ENCODE measurements at places on chromosomes 16 and 17.

DNA sequence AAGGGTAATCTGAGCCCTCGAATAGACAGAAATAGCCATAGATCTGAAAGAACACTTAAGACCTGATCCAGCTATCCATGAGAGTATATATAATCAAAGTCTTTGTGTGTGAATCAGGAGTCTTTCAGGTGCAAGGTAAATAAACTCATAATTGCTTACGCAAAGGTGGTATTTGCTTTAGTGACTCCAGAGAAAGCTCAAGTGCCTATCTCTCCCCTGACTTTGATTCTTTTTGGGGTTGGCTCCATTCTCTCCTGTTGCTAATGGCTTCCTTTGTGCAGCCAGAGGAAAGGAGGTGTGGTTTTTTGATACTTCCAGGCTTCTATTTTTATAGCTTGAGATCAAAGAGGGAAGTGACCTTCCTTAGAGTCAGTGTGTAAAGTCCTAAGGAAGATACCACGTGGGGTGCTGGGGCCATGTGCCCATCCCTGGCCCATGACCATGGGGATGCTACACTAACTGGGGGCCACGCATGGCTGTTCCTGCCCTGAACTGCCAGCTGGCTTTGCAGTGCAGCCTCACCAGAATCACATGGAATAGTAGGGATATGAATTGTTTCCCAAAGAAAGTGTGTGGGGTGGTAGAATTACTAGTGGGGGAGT, 45.8 kb downstream of the TENT4B start:
- no peak for DNase-seq

GRCh38 chr17:55383771-55384642, 37.6 kb downstream of the MMD start:
- no peak for DNase-seq

DNA sequence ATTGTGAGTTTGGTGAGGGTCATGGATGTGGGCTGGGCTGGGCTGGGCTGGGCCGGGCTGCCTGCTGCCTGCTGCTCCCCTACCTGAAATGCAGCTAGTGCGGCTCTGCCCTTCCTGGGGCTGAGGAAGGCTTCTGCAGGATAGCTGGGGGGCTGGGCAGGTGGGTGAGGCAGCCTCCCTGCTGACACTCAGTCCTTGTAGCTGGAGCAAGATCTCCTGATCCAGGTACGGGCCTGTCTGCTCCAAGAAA, 4.7 kb downstream of the RPL13 start:
- DNase-seq = no peak

DNA sequence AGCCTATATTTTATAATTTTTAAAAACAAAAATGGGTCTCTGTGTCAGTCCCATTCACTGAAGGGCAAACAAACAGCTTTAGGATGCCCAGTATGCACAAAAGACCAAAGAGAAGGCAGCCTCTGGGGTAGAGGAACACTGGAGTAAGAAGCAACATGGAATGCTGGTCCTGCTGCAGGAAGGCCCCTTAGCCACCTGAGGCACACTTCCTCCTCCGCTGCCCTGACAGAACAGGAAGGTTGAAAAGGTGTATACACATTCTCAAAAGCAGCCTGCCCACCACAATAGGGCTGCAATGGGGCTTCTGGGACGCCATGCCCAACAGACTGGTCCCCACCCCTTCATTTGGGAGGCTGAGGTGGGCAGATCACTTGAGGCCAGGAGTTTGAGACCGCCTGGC, 19.5 kb downstream of the TOM1L2 start:
- DNase-seq = no peak

- DNase-seq = no peak
Measured at GRCh38 chr17:6548578-6549330, 7.6 kb downstream of the PITPNM3 start.

DNA sequence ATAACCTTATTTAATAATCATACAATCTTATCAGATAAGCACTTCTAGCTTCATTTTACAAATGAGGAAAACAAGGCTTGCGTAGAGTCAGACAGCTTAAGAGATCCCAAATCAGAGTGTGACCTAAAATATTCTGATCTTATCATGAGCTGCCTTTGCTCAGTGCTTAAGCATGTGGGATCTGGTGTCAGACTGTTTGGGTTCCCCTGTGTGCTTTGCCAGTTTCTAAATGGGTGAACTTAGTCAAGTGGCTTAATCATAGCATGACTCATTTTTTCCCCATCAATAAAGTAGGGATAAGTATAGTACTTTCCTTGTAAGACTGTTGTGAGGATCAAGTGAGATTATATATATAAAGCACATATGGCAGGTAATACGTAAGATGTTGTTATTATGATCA, 612.6 kb upstream of the C16orf82 start:
- no peak for DNase-seq
